ENCODE measurements at places on chromosomes 16 and 17.

DNA sequence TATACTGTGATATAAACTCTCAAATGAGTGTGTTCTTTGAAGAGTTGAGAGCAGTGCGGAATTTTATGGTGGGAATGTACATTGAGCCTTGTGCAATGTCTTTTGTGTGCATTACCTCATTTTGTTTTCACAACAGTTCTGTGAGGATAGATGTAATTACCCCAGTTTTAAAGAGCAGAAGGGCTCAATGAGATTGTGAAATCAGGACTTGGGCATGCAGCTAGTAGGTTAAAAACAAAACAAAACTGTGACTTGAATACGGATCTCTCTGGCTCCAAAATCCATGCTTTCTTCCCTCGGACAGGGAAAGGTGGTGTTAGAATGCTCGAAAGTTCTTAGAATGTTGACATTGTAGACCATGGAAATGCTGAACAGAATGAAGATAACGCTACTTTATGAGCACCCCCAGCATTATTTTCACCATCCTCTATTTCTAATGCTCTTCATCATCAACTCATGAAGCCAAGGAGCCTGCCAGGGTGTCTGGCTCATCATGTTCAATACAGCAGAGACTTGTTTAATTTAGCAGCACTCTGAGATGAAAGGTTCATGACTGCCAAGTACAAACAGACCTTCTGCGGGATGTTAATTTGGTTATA, 17.1 kb downstream of the MRTFB start:
- no peak for DNase-seq

- DNase-seq: peak; percentile 84
Measured at GRCh38 chr17:2090804-2091534, 36.1 kb downstream of the HIC1 start.

GRCh38 chr16:12403746-12404658, 399.7 kb downstream of the CPPED1 start:
- DNase-seq: no peak

DNA sequence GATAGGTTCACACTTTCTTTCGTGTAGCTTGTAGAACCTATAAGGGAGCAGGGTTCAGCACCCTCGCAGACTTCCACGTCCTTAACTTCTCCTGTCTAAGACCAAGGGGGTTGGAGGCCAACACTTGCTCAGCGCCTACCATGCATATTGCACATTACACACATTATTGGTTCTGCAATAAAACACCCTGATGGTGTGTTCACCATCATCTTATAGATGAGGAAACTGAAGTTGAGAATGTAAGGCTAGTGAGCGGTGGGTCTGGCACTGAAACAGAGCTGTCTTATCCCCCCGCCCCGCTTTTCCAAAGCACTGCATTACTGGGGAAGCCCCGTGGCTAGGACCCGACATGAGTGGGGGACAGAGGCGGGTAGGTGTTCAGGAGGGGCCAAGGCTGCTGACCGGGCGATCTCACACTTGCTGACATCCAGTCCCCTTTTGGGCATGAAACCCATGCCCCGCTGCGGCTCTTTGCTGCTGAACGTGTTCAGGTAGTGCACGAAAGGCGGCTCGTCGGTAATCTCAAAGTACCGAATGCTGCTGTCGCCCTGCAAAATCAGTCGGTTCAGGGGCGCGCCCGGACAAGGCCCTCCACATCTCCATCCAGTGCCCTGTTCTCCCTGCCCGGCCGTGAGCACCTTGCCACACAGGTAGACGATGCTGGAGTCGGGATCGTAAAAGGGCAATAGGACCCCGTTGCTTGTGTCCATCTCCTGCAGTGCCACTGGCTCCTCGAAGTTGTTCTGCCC, 6.2 kb downstream of the CORO6 start:
- DNase-seq: no peak

GRCh38 chr17:30947796-30948195, 23.0 kb upstream of the RNF135 start:
- no peak for DNase-seq

GRCh38 chr16:88099563-88099890, 148.3 kb downstream of the BANP start:
- DNase-seq: no peak

- DNase-seq: no peak
Measured at GRCh38 chr16:10300905-10301304, 85.0 kb upstream of the ATF7IP2 start.

- no peak for DNase-seq
Measured at GRCh38 chr17:58913971-58914769, 158.5 kb downstream of the PPM1E start.

DNA sequence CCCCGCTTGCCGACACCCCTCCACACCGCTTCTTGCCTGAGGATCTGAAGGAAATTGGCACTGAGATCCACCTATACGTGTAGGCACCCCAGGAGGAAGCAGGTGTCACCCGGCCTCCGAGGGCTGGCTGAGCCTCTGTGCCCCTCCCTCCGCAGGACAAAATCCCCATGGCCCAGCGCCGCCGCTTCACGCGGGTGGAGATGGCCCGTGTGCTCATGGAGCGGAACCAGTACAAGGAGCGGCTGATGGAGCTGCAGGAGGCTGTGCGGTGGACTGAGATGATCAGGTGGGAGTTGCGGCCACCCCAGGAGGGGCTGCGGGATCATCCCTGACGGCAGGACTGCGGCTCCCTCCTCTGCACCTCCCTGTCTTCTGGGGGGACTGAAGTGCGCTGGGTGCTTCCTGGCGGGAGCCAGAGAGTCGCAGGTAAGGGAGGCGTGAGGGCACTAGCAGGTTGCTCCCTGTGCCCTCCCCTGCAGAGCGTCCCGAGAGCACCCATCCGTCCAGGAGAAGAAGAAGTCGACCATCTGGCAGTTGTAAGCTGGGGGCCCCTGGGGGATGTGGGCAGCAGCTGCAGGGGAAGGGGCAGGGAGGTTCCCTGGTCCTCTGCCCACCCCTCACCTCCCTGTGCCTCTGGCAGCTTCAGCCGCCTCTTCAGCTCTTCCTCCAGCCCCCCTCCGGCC, 9.0 kb downstream of the NME3 start:
- DNase-seq: no peak

- DNase-seq: no peak
Measured at GRCh38 chr17:55588446-55589242, 77.4 kb upstream of the SMIM36 start.

DNA sequence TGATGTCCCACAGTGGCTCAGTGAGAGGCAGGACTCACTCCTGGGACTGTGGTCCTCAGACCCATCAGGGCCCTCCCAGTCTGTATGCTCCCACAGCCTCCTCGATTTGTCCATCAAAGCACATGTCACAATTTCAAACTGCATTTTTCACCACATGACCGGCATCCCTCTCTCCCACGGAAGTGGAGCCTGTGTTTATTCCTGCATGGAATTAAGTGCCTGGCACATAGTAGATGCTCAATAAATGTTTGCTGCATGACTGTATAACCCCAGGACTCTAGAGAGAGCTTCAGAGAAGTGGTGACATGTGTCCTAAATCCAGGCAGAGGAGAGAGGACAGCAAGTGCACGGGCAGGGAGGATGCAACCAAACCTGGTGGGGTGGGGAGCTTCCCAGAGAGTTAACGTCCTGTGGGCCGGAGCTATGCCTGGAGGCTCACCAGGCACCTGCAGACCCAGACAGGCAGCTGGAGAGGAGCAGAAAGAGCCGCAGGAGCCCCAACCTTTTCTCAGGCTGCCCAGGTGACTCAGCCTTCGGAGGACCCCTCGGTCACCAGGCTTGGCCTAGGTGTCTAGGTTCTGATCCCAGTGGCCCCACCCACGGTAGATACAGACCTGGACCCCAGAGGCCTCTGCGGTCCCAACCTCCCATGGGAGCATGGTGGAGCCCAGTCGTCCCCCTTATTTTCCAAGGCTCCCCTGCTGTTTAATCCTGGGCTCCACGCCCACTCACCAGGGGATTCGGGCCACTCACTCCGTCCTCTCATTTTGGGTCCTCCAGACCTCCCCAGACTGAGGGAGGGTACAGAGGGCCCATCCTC, 5.8 kb downstream of the CDH5 start:
- DNase-seq: no peak

- DNase-seq: no peak
Measured at GRCh38 chr17:77458202-77459017, 317.6 kb downstream of the SEC14L1 start.

DNA sequence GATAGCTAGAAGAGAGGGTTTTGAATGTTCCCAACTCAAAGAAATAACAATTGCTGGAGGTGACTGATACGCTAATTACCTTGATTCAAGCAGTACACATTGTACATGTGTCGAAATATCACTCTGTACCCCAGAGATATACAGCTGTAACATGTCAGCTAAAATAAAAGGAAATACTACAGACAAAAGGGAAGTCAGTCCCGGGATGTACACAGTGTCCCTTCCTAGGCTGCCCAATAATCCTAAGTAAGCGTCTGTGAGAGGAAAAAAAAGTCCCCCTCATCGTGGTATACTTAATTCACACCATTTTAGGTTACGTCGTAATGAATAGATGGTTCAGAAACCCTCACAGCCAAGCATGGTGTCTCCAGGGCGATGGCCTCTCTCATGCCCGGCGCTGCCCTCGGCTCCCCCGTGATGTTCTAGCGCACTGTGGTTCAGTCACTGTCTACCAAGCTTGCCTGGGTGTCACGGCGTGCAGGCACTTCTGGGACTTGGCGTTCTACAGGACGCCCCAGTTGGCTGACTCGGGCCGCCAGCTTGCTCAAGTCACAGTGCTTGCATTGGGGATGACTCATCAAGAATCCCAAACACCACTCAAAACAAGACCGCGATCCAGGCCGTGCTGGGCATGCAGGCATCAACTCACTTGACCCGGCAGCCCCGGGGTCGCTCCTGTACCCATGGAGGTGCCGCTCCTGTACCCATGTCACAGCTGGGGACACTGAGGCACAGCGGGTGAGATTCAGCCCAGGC, 27.6 kb downstream of the CCDC40 start:
- DNase-seq: peak; percentile 84

DNA sequence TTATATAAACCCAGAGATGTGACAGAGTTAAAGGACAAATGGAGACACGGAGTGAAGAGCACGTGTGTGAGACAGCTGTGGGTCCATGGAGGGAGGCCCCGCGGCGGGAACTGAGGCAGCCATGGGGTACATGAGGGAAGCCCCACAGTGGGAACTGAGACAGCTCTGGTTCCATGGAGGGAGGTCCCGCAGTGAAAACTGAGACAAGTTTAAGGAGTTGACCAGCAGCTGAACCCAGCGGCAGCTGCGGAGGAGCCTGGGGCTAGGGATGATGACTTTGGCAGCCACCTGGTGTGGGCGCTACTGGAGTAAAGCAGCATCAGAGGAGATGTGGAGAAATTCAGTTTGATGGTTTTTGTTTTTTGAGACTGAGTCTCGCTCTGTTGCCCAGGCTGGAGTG, 185.1 kb downstream of the RPTOR start:
- DNase-seq: no peak

DNA sequence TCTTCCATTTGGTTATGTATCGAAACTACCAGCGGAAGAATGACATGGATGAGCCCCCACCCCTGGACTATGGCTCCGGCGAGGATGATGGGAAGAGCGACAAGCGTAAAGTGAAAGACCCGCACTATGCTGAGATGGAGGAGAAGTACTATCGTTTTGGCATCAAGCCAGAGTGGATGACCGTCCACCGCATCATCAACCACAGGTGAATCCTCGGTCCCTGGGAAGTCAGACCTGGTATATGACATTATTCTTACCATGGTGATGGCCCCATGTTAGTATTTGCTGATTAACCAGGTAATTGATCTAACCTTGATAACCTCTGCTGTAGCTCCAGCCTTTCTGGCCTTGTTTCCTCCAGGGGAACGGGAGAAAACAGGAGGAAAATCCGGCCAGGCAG, 8.5 kb downstream of the CHD3 start:
- DNase-seq: no peak

- no peak for DNase-seq
Measured at GRCh38 chr17:72165192-72165866, 44.5 kb downstream of the SOX9 start.

- no peak for DNase-seq
Measured at GRCh38 chr16:75027520-75028300, 28.9 kb downstream of the ZNRF1 start.

DNA sequence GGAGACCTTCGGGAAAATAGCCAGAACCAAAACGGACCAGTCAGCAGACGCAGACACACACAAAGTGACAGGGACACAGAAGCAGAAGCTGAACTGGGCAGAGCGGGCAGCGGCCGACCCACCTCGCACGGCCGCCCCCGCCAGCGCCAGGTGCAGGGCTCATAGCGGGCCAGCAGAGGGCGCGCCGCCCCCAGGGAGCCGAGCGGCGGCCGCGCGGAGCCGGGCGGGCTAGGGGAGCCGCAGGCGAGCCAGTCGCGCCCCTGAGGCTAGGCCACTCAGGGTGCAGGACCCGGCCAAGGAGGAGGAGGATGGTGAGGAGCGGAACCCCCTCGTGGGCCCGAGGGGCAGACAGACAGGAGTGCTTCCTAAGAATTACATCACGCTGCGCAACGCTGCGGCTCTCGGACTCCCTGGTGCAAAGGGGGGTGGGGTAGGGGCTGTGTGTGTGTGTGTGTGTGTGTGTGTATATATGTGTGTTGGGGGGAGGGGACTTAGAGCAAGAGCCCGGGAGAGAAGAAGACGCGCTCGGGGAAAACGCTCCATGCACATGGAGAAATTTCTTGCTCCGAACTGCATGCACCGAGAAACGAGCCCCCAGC, 913 bp upstream of the NOG start:
- peak; percentile 84 for DNase-seq

DNA sequence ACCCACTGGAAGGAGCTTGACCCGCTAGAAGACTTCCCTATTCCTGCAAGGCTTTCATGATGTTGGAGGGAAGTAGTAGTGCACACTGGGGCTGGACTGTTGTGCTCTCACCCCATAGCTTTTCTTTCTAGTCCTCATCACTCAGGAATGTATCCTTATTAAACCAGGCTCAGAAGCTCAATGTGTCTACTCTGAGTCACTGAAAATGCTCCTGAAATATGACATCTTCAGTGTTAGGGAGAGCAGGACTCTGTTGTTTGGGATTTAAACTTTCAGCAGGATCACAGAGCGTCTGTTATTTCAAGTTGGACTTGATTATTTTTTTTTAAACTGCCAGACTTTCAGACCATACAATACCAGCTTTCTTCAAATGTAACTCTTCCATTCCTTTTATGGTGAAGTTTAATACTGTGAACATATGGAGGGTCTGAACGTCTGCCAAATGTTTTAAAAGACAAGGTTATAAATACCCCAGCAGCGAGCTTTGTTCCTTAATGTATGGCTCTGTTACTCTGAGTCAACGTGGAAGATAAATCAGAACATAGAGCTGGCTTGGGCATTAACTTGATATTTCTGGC, 257.5 kb downstream of the CDH11 start:
- peak; percentile 45 for DNase-seq

- DNase-seq: no peak
Measured at GRCh38 chr17:78805301-78805700, 23.2 kb upstream of the CYTH1 start.

- DNase-seq: no peak
Measured at GRCh38 chr17:32388613-32389459, 38.9 kb downstream of the ZNF207 start.

- DNase-seq: no peak
Measured at GRCh38 chr17:70195091-70195490, 25.8 kb downstream of the KCNJ2 start.

- DNase-seq: no peak
Measured at GRCh38 chr16:86764551-86764950, 186.2 kb downstream of the FOXL1 start.
